ENCODE measurements at places on chromosomes 5 and 9.

GRCh38 chr5:93100976-93101375 lies 480.0 kb downstream of the NR2F1-AS1 start:
- DNase-seq = no peak

GRCh38 chr9:116144038-116144437 lies 9.6 kb upstream of the PAPPA start:
- DNase-seq = no peak

DNA sequence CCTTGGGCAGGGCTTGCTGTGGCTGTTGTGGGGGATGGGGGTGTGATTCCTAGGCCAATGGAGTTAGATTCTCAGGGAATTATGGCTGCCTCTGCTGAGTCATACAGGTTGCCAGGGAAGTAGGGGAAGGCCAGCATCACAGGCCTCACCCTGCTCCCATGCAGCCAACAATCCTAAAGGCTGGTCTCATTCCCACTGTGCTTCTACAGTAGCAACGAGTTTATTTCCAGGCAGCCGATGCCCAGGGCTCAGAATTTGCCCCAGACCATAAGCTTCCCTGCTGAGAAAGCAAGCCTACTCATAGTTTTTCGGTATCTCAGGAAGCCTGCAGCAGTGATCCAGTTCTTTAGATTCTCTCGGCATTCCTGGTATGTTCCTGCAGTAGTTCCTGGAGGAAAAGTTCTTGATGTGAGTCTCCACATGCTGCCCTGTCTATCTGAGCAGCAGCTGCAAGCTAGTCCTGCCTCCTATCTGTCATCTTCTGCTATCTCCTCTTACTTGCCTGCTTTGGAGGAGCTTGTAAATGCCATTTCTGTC lies 59.3 kb upstream of the SELENOP start:
- no peak for DNase-seq

DNA sequence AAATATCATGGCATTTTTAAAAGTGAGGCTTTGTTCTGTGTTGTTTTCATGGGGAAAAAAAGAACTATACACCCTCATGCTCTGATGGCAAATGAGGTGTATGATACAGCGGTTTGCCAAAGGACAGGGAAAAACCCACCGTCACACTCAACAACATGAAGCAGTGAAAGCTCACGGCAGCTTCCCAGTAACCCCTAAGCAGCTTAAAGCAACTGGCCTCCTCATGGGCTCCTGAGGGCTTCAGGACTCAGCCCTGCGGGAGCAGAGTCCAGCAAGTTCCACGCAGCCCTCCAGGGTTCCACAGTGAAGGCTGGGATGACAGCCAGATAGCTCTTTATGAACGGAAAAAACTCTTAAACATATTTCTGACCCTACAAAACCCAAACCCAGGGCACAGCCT lies 12.9 kb downstream of the BARHL1 start:
- DNase-seq = no peak

- no peak for DNase-seq
These were observed 14.7 kb upstream of the MLLT3 start for GRCh38 chr9:20636888-20637440.

DNA sequence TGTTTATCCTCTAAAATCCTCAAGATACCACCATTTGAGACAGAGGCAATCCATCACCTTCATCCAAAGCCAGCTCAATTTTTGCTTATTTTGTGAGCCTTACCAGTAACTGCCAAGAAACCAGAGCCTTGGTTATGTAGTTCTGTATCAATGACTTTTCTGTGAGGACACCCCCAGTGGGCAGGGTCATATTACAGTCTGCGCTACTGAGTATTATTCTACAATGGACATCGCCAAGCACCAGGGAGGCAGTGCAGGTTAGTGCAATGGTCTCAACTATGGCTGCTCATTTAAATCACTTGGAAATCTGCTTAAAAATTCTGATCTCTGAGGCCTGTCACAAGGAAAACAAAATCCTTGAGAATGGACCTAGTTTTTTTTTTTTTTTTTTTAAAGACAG lies 90.5 kb upstream of the NIPAL4 start:
- no peak for DNase-seq

GRCh38 chr9:129620669-129621295 lies at the start of gene C9orf50:
Gene C9orf50, minus strand, starts transcription at chr9:129621101. Its CDS starts 527 bp downstream, at chr9:129620574.
- peak; percentile 68 for DNase-seq

DNA sequence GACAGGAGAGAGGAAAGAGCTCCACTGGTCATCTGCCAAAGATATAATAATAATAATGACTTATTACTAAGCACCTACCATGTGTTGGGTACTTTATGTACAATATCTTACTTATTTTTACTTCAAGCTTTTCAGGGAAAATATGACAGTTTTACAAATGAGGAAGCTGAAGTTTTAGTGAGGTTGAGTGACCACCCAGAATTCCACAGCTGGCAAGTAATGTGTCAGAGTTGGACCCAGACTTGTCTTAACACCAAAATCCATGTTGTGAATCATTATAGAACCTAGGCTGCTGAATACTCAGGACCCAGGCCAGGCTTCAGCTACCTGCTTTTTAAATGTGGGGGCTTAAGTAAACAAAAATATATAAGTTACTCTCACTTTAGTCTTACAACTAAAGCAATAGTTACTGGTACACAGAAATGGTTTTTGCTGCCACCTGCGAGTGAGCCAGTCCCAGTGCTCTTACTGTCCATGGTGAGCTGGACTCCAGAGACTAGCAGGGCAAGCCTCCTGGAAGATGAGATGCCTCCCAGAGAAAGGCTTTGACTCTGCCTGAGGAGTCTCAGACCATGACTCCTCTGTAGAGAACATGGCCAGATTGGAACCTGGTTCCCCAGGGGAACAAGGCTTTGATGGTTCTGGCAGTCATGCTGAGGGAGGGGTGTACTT lies 29.9 kb downstream of the RUSC2 start:
- DNase-seq = no peak

DNA sequence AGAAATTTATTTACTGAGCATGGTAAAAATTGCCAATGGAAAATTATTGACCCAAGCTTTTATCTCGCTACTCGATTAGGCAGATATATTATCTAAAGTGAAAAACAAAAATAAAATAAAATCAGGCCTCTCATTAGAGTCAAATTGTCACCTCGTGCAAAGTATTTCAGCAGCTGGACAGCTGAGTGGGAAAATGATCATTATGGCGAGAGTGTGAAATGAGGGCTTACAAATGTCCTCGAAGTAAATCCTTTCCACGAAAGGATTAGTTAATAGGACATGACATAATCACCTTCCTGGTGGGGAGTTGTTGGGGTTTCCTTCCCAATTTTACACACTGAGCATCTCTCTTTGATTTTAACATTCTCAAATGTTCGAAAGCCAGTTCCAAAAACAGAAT lies 5.4 kb upstream of the DPYSL3 start:
- DNase-seq = no peak

DNA sequence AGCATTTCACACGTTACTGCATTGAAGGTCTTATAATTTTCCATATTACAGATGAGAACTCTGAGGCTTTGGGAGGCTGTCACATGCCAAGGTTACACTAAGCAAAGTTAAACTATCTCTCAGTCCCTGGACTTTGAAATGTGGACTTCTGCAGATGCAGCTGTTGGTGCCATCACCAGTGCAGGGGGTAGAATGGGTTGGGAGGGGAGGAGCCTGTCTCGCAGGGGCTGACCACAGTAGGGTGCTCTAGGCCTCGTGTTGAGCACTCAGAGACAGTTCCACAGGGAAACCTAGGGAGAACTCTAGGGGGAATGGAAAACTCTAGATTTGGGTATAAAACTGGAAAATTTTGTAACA lies 220.9 kb downstream of the MAPKAP1 start:
- DNase-seq = no peak

DNA sequence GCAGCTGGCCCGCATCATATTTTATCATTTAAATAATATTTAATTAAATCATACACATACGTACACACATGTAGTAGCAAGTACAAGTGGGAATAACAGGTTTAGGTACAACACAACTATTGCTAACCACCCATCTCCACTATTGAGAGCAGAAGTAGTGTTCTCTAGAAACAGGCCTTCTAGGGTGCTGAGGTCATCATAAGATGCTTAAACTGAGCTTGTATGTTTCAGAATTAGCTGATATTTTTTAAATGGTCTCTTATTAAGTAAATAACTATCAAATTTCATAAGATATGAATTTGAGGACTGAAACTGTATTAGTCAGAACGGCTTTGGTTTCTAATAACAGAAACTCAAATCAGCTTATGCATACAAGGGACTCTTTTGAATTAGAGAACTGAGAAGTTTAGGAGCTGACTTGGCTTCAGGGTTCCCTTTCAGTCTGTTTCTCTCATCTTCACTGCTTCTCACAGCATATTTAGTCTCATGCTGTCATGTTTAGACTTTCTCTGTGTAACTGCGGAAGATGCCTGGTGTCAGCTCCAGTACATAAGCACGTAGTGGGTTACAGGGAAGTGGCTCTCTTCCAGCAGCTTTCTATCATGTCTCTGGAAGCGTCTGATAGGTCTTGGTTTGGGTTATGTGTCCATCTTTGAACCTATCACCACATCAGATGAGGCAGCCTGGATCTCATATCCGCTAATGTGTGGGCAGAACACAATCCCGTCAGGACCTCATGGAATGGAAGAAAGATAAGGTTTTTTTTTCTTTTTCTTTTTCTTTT lies 25.0 kb upstream of the OCLN start:
- no peak for DNase-seq

- no peak for DNase-seq
These were observed 4.2 kb downstream of the LECT2 start for GRCh38 chr5:135950611-135951010.

GRCh38 chr5:54743997-54744788 lies 226.6 kb downstream of the SNX18 start:
- DNase-seq = no peak

All from NCI-H1092 treated with DMSO at 0.1 percent for 48 hours (cell line).